SW480 (cell line): ENCODE measurements at places on chromosomes 6 and 20.

GRCh38 chr6:15444881-15445280 lies 199.0 kb downstream of the JARID2 start:
- DNase-seq, result no peak

GRCh38 chr20:33423141-33423834 lies 20.3 kb downstream of the SNTA1 start:
- DNase-seq, result peak; percentile 83

GRCh38 chr6:84575264-84575663 lies 189.1 kb downstream of the TBX18 start:
- peak; percentile 86 for DNase-seq

DNA sequence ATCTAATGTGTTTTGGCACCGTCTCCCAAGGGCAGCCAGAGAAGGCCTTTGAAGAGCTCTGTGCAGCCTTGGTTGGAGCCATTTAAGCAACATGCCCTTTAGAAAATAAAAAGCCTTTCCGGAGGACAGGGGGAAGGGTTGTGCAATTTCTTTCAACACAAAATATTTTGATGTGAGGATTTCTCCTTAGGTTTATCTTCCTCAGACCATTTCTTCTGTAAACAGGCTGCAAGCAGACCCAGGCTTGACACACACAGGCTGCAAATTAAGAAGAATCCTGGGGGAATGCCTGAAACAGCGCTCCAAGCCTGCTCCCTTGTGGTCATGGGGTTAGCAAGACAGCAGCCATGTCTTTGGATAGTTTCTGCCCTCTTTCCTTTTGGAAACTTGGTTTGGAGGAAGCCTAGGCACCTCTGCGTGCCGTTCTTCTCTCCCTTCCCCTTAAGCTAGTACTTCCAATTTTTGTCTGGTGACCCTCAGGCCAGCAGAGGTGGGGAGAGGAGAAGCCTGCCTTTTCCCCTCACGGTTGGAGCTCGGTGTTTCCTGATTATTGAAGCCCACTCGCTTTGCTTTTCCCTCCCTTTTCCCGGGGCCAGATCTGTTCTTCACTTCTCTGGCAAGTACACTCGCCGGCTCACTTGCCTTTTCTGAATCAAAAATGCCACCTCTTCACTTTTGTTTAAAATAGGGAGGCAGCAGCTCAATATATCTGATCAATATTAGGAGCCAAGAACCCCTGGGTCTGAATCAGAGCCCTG lies 39.6 kb upstream of the NOX3 start:
- DNase-seq, result peak; percentile 1
